ENCODE measurements at places on chromosomes 4 and X.

GRCh38 chr4:173793937-173794510, 264.0 kb upstream of the HAND2 start:
- DNase-seq = no peak

DNA sequence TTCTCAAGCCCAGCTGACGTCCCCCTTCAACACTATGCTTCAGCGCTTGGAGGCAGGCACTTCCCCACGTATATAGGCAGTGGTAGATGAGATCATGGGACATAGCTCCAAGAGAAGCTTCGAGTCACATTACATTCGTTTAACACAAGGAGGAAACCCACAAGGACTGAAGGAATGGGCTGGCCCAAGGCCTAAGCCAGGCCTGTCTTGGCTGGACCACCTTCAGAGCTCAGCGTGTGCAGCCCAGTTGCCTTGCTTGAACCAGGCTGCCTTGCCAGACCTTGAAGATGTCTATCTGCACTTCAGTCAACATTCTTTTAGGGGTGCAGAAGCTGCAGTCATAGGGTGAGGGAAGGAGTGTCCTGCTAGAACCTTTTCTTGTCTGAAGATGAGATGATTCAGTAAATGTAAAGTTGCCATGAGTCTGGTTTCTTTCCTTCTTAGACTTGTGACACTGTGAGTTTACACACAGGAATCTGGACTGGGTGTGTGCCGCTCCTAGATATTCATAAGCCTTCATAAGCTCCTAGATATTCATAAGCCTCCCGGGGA, 144.1 kb upstream of the RBPJ start:
- DNase-seq = no peak

DNA sequence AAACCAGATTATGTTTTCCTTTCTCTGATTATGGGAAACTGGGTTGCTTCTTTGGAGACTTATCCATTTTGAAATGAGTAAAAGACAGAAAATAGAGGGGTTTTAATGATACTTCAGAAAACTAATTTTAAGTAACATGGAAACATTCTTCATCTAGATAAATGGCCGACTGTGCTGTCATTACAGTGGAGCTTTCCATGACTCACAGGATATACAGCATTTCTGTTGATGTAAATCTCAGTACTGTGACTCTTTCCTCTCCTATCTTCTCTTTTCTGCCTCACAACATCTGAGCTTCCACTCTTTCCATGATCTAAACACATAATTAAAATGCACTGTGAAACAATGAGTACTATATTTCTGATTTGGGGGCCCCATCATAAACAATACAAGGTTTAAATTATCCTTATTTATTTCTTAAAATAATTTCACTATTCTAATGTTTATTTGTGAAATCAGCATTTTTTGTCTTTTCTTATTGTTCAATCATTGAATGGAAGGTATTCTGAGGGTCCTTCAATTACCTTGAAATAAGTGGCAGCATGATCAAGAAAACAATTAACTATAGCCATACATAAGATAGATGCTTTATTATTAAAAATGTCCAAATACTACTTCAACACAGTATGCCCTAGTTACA, 19.3 kb downstream of the SEC24D start:
- peak; percentile 17 for DNase-seq

- DNase-seq = peak; percentile 15
Measured at GRCh38 chr4:98996056-98996764, 689 bp downstream of the METAP1 start.
